Amniotic epithelial cell (primary cell): ENCODE measurements at places on chromosomes 12 and 14.
A peak's percentile ranks its signal among the peaks of the same experiment; 100 is the strongest.

DNA sequence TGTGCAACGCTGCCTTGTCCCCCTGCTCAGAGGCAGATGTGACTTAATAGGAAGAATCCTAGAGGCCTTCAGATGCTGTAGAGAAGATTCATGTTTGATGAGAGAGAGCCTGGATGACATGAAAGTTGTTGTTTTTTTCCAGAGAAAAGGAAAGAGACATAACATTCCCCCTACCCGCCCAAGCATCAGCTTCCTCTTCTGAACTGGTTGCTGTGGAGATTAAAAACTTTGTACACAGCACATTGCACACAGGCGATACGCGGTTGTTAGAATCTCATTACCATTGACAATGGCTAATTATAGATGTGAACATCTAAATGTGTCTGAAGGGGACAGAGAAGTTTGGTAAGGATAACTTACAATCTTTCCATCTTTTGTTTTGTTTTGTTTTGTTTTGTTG is 13.6 kb upstream of the ETFBKMT start:
- no peak for DNase-seq

GRCh38 chr12:126768517-126768916 is 1498.5 kb upstream of the TMEM132C start:
- no peak for DNase-seq

DNA sequence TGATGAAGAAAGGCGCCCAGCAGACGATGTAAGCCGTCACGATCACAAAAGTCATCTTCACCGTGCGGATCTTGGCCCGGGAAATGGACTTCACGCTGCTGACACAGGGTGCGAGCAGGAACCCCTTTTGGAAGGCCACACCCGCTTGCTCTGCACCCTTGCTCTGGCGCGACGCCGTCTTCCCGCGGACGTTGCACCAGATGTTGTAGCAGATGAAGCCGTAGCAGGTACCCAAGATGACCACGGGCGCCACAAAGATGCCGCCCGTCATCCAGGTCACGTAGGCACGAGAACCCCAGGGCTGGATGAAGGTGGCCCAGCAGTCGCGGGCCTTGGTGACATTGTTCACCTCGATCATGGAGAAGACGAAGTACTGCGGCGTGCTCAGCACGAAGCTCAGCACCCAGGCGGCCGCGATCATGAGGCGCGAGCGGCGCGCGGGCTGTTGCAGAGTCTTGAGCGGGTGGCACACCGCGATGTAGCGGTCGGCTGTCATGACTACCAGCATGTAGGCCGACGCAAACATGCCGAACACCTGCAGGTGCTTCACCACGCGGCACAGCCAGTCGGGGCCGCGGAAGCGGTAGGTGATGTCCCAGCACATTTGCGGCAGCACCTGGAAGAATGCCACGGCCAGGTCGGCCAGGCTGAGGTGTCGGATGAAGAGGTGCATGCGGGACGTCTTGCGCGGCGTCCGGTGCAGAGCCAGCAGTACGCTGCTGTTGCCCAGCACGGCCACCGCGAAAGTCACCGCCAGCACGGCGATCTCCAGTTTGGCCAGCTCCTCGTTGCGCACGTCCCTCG is 890 bp downstream of the AVPR1A start:
- DNase-seq, result no peak

GRCh38 chr14:88999137-88999536 is 174.7 kb downstream of the TTC8 start:
- DNase-seq, result no peak

DNA sequence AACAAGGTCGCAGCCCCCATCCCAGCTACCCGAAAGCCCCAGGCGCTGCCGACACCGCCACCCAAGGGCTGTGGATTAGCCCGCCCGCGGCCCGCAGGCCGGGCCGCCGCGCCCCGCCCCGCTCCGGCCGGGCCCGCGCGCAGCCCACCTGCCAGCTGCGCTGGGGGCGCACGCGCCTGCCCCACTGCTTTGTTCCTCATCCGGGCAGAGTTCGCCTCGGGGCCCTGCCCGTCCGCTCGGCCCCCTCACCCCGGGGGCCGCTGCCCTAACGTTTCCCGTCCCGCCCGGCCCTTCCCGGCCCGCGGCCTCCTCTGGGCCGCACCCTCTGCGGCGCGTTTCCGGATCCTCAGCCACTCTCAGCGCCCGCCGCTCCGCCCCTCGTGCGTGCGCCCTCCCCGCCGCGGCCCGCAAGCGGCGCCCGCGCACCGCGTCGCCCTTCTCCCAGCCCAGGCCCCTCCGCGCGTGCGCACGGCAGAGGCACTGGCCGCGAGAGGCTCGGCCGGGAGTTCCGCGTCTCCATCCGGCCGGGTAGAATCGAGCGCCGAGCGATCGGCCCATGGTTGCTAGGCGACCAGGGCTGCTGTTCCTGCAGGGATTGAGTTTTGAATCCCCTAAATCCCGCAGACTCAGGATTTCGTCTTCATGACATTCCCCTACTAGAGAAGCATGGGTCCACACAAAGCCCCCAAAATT is at the start of gene PRDM4:
Gene PRDM4, minus strand, starts transcription at position 329 of the 693 bp plus-strand sequence. CDS start 622 bp downstream, outside the sequence.
- DNase-seq, result peak; percentile 89
